NCI-H2227 treated with DMSO at 0.1 percent for 48 hours (cell line): ENCODE measurements at places on chromosomes 6 and 20.

- DNase-seq, result no peak
Observed at GRCh38 chr6:27303613-27304272, 8.3 kb downstream of the POM121L2 start.

GRCh38 chr6:166541876-166542579 is 44.5 kb downstream of the RAMACL start:
- no peak for DNase-seq

DNA sequence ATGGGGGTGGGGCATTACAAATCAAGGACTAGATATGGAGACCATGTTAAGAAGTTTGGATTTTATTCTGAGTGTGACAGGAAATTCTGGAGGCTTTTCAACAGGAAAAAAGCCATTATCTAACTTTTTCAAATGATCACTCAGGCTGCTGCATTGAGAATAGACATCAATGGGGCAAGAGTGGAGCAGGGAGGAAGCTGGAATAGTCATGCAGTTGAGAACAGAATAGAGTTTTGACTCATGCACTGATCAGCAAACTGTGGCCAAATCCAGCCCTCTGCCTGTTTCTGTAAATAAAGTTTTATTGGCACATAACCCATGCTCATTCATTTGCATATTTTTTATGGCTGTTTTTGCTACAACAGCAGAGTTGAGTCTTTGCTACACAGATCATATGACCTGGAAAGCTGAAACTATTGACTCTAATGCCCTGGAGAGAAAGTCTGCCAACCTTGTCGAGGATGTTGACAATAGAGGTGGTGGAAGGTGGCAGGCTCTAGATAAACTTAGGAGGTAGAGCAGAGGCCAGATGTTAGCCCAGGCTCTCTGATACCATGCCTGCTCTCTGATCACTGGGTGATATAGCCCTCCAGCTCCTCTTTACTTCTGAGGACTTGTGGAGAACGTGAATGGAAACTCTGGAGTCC is 441.8 kb downstream of the PTPRT start:
- no peak for DNase-seq

DNA sequence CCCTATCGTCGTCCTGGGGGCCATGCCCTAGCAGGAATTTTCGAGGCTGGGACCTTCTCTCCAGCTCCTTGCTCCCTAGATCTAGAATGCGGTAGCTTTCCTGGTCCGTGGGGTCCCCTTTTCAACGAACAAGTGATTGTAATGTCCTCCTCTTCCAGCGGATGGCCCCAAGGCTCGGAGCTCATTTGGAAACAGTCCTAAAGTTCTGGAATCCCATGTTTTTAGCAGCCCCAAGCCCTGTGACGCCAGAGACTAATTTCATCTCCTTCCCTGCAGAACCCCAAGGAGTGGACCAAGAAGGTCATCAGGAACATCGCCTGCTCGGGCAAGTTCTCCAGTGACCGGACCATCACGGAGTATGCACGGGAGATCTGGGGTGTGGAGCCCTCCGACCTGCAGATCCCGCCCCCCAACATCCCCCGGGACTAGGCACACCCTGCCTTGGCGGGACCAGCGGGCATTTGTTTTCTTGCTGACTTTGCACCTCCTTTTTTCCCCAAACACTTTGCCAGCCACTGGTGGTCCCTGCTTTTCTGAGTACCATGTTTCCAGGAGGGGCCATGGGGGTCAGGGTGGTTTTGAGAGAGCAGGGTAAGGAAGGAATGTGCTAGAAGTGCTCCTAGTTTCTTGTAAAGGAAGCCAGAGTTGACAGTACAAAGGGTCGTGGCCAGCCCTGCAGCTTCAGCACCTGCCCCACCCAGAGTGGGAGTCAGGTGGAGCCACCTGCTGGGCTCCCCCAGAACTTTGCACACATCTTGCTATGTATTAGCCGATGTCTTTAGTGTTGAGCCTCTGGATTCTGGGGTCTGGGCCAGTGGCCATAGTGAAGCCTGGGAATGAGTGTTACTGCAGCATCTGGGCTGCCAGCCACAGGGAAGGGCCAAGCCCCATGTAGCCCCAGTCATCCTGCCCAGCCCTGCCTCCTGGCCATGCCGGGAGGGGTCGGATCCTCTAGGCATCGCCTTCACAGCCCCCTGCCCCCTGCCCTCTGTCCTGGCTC is 48.5 kb downstream of the PYGB start:
- no peak for DNase-seq

DNA sequence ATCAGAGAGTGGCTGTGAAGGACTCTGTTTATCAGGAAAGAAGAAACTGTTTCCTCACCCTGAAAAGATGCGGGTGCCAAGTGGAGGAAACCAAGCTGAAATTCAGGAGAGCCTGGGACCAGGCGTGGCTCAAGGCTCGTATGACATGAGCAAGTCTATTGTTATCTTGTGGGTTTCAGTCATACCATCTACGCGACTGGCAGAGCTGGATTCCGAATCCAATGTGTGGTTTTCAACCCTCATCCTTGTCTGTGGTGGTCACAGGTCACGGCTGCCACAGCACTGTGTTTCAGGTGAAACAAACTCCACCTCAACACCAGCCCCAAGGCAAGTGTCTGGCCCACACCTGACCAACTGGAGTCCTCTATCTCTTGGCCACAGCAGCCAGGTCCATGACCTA is 9.1 kb downstream of the MC3R start:
- no peak for DNase-seq

DNA sequence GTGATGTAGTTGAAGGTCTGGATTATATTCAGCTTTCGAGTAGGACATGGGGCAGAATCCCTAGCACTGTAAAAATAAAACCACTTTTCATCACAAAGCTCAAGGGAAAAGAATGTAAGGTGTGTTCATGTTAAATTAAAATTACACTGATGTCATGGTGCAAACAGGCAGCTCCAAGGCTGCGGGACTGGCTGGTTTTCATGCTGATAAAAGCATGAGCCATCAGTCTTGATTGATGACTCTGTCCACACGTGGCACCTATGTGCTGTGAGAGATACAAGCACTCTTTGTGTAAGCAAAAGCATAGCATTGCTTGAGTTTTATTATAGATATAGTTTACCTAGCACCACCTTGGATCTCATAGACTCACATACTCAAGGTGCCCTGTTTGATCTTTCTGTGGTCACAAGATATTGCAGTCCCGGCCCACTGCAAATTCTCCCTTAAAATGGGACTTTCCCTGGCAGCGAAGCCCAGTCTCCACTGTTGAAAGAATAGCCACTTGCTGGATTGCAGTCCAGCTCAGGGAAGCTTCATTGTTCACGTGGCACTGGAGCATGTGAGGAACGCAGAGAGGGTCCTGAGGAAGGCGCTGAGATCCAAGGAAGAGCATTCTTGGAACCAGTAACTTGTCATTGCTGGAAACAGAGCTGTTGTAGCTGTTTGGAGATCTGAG is 90.6 kb downstream of the TIAM2 start:
- no peak for DNase-seq

DNA sequence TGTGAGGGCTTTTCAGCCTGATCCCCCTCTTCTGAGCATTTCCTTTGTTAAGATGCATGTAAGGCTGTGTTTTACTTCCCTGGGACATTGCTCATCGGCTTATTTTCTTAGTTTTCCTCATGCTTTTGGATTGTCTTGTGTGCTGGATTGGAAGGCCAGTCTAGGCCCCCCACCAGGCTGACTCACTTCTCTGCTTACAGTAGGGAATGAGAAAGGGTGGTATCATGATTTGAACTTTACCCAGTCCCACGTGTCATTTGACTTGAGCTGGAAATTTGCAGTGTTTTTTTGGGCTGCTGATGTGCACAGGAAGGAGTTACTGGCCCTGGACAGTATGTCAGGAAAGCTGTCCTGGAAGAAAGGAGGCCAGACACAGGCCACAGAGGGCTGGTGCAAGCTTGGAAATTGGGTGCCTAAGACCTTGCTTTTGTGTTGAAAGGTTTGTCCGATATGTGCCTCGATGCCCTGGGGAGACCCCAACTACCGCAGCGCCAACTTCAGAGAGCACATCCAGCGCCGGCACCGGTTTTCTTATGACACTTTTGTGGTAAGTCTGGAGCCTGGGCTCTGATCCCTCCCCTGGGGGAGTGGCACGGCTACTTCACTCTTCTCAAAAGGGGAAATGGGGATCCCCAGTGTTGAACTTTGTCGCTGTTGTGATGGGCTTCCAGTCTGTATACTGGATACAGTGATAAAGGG is 12.8 kb downstream of the RNF114 start:
- no peak for DNase-seq

DNA sequence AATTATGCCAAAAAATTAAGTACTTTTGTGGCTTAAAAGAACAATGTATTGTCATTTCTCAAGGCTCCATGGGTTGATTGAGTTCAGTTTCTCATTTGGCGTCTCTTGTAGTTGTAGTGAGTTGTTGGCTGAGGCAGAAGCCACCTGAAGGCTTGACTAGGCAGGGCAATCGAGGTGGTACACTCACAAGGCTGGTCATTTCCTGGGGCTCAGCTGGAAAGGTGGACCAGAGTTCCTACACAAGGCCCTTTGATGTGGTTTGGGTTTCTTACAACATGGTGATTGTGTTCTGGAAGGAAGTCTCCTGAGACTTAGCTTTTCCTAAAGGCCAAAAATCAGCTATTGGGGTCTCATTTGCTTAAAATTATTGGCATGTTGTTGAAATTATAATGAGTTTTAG is 22.6 kb downstream of the MAS1 start:
- no peak for DNase-seq

- DNase-seq, result no peak
Observed at GRCh38 chr6:43773050-43773979, 3.3 kb downstream of the VEGFA start.

DNA sequence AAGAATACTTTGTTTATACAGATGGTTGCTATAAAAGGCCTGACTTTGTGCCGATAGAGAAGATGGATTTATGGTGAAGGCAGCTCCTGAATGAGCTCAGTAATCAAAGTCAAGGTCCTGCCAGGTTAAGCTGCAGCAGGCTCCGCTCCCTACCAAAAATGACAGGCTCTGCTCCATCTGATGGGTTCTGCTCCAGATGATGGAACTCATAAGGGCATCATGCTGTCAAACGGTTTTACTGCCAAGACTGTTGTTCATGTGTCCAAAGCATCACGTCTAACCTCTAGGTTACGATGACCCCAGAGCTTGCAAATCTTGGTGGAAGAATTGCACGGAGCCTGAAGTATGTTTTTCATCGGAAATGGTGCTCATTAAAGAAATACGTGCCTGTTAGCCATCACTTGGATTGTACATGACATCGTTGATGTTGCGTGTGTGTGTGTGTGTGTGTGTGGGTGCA is 19.2 kb upstream of the PTGIS start:
- DNase-seq, result no peak

DNA sequence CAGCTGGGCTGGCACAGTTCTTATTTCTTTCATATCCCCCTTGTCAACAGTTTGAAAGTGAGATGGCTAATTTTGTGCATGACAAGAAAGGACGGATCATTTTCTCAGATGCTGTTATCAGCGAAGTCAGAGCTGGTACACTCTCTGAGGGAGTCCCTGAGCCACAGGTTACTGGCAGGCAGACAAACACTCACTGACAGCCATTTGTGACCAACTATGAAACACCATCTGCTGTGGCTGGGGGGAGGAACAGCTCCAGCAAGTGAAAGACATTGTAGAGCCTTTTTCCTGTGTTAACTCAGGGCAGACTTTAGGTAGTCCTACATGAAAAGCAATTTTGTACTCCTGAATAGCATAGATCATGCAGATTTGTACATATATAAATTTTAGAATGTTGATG is 22.2 kb downstream of the OLIG3 start:
- no peak for DNase-seq

DNA sequence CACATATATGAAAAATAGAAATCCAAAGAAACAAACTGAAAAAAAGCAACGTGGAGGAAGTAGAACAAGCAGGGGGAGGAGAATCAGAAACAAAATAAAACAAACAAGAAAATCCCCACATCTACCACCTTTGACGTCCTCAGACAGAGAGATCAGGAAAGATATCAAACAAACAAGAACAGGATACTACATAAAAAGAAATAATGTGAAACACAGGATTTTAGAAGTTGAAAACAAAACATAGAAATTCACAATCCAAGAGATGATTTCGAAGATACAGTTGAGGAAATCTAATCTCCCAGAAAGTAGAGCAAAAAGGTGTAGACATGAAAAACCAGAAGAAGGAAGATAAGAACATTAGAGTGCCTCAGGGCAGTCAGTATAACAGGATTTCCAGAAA is 121.2 kb downstream of the FOXC1 start:
- no peak for DNase-seq
